ENCODE measurements at places on chromosomes 11 and 22.

- no peak for DNase-seq
These were observed 14.2 kb downstream of the SMPD1 start for GRCh38 chr11:6404342-6405051.

DNA sequence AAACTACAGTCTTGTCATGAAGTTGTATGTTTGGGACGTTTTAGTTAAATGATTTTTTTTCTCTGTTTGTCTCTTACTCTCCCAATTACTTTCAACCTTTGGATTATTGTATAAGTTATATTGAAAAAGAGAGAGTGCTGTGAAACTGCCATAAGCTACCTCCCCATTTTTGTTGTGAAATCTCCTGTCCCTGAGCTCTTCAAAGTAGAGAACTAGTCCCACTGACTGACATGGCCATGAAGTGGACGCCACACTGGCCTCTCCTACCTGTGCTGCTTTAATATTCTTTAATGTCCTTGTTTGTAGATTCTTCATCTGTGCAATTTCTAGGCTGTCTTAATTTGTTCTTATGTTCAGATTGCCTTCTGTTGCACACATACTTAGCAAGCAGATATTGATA, 56.3 kb downstream of the PPFIA1 start:
- no peak for DNase-seq

GRCh38 chr22:28822930-28823551, 22.7 kb upstream of the XBP1 start:
- no peak for DNase-seq

GRCh38 chr11:92300876-92301275, 76.3 kb downstream of the FAT3 start:
- no peak for DNase-seq

GRCh38 chr11:22764735-22765134, 64.9 kb downstream of the SVIP start:
- no peak for DNase-seq

Data from MCF 10A (cell line).